ENCODE measurements at places on chromosomes 6 and 20.
A peak's percentile ranks its signal among the peaks of the same experiment; 100 is the strongest.

GRCh38 chr20:43938932-43939761, 24.5 kb downstream of the TOX2 start:
- DNase-seq: peak; percentile 42

DNA sequence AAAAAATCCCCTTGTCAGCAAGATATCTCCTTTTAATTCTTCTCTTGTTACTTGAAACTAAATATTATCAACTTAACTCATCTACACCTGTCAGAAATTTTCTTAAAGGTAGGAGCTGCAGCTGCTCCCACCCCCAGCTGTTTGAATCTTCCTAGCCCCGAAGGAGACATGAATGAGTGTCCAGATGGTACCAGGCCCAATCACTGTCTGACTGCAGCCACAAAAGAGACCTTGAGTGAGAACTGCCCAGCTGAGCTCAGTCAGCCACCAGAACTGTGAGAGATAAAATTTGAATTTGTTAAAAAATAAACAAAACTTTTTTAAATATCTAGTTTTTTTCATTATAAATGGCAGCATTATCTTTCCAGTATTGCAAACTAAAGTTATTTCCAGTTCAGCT, 84.7 kb downstream of the PRSS35 start:
- no peak for DNase-seq

GRCh38 chr20:44052166-44052565, 134.8 kb downstream of the JPH2 start:
- no peak for DNase-seq

DNA sequence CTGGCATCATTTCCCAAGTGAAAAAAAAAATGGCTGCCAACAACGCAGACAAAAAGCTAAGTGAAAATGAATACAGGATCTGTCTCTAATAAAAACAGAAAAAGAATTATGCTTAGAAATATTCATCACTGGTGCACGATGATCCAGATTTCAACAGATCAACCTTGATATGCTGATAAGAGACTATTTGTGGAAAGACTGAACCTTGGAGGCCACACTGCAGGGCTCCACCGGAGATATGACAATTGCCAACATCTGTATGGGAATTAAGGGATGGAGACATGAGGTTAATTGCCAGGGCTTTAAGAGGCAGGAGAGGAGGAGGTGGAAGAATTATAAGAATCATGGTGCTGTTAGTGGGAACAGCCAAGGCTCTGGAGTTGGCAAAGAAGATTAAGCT, 48.3 kb downstream of the PFDN4 start:
- no peak for DNase-seq

- no peak for DNase-seq
Observed at GRCh38 chr6:149963212-149963461, 606 bp upstream of the ULBP1 start.

DNA sequence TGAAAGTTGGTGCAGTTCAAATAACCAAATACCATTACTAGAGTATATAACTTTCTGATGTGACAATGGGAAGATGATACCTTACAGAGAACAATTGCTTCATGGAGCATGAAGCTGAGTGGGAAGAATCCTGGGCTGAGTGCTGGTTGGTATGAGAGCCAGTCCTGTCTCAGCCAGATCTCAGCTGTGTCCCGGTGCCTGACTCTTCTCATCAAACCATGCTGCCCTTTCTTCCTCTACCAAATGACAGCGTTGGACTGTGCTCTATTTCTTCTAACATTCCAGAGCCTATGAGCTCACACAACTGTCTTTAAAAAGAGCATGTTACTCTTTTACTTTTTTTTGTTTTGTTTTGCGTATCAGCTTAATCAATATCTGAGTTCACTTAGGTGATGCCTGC, 27.5 kb upstream of the PBOV1 start:
- DNase-seq: no peak

DNA sequence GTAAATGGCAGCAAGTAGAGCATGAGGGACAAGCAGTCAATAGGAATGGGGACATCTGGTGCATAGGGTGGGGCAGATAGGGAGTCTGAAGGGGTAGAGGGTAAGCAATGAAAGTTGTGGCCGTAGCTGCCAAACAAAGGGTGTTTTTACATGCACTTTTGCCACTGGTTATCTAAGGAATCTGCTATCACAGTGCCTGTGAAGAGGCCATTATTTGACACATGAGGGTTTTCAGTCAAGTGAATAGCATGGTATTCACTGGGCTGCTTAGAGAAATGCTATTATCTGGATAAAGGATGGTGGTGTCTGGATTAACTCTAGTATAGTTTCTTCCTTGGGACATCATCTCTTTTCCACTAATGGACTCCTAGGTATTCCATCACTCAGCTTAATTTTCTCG, 118.2 kb downstream of the CARMIL1 start:
- DNase-seq: no peak

DNA sequence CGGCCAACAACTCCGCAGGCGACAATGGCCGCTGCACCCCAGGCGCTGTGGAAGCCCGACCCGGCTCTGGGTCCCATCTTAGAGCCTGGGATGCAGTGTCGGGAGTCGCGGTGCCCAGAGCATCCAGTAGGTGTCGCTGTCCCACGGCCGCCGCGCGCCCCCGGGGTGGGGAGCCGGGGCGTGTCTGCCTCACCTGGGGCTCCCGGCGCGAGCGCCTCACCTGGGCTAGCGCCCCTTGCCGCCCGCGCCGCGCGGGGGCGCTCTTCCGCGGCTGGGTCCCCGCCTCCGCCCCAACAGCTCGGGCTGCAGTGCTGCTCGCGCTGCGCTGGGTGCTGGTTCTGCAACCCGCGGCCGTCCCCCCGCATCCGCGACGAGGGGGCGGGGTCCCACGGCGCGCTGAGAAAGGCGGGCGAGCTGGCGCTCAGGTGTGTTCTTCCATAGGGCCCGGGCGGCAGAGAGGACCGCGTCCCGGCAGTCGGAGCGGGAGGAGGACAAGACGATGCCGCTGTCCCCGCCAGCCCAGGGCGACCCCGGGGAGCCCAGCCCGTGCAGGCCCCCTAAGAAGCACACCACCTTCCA, at the start of gene CRYBG1:
Gene CRYBG1 (plus strand): TSS at position 308 of the 579 bp plus-strand sequence. CDS start 192 bp downstream, at position 500.
- peak; percentile 84 for DNase-seq
